Prostate gland (tissue), 2 donors: ENCODE measurements at places on chromosomes 11 and 22.

GRCh38 chr11:10454878-10455631 lies at the start of gene AMPD3:
Gene AMPD3, plus strand, starts transcription at chr11:10455264. Its CDS starts 6,256 bp downstream, at chr11:10461520.
- DNase-seq = peak; percentile 42

GRCh38 chr22:36277482-36278291 lies 24.8 kb downstream of the APOL1 start:
- peak; percentile 50 for DNase-seq

GRCh38 chr11:130085671-130086290 lies 16.1 kb downstream of the APLP2 start:
- DNase-seq = no peak

DNA sequence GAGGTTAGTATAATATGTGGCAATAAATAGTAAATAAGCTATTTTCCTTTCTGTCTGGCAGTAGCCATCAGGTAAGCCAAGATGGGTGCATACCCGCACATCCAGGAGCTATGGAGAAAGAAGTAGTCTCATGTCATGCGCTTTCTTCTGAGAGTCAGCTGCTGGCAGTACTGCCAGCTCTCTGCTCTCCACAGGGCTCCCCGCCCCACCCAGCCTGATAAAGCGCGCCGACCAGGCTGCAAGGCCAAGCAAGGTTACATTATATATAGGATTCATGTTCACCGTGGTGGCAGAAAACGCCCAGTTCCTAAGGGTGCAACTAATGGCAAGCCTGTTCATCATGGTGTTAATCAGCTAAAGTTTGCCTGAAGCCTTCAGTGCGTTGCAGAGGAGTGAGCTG lies 126.2 kb downstream of the ATG16L2 start:
- DNase-seq = no peak

GRCh38 chr11:59898650-59899049 lies 20.1 kb downstream of the OOSP3 start:
- DNase-seq = no peak

- DNase-seq = no peak
These were observed 5.4 kb upstream of the VPS51 start for GRCh38 chr11:65090628-65091027.

- DNase-seq = no peak
These were observed 15.7 kb upstream of the GNB1L start for GRCh38 chr22:19870153-19871022.

DNA sequence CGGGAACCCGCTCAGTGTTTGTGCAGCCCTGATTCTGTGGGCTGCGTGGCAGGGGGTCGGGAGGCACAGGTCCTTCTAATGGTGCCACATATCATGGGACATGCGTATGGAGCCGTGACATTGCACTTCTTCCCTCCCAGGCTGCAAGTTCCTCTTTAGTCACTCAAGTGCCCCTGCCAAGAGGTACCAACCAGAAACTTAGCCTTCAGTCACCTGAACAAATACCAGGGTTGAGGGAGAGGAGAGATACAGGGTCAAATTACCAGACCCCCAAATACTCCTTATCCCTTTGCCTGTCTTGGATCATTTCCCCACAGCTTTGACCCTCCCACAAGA lies 209.1 kb downstream of the BUD13 start:
- no peak for DNase-seq

GRCh38 chr22:47091246-47091651 lies 328.8 kb downstream of the TBC1D22A start:
- DNase-seq = no peak

GRCh38 chr22:49545606-49546005 lies 282.1 kb downstream of the BRD1 start:
- DNase-seq = no peak

GRCh38 chr11:66071381-66071801 lies 1.3 kb downstream of the PACS1 start:
- DNase-seq = no peak

DNA sequence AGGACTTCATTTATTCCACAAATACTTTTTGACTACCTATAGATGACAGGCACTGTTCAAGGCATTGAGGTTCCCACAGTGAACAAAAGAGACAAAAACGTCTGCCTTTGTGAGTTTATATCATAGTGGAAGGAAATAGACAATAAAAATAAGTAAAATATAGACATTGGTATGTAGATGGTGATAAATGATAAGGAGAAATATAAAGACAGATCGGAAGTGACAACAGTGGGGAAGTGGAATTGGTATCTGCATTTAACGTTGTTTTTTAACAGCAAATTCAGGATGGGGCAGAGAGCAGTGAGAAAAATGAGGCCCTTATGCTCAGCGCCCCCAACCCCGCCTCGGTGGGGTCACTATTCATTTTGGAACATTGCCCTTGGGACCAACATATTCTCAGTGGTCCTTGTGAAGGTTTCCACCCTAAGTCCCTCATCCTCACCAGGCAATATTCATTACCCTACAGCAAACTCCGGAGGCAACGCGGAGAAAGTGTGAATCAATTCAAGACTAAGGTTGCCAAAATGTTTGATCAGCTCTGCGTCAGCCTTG lies 627 bp upstream of the PEX26 start:
- no peak for DNase-seq

DNA sequence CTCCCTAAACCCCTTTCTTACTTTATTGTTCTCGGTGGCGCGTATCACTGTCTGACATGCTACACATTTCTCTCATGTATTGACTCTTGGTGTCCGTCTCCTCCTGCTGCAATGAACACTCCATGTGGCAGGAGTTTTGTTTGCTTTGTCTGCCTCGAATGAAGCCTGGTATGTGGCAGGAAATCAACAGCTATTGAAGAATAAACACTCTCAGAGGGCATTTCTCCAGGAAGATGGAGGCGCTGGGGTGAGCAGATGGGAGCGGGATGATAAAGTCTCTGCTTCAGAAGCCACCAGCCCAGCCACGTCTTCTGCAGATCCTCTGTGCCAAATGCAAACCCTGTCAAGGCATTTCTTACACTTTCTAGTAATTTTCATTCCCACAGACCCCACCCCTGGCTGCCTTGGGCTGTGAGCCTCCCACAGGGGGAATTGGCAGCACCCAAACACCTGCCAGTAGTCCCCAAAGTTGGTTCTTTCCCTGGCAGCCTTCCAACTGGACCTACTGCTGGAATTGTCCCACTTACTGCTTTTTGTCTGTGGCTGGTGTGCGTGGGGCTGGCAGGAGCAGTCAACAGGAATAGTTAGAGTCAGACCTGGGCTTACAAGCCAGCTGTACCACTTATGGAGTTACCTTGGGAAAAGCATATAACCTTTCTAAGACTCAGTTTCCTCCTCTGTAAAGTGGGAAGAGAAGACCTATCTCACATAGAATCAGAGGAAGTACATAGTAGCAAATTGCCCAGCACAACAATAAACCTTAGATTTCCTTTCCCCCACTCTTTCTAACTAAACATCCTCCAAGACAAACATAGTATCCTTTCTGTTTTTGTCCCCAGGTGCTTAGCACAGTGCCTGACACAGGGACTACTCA lies 13.3 kb upstream of the IL10RA start:
- peak; percentile 46 for DNase-seq

- no peak for DNase-seq
These were observed 5.5 kb upstream of the MYO18B start for GRCh38 chr22:25736378-25737011.

DNA sequence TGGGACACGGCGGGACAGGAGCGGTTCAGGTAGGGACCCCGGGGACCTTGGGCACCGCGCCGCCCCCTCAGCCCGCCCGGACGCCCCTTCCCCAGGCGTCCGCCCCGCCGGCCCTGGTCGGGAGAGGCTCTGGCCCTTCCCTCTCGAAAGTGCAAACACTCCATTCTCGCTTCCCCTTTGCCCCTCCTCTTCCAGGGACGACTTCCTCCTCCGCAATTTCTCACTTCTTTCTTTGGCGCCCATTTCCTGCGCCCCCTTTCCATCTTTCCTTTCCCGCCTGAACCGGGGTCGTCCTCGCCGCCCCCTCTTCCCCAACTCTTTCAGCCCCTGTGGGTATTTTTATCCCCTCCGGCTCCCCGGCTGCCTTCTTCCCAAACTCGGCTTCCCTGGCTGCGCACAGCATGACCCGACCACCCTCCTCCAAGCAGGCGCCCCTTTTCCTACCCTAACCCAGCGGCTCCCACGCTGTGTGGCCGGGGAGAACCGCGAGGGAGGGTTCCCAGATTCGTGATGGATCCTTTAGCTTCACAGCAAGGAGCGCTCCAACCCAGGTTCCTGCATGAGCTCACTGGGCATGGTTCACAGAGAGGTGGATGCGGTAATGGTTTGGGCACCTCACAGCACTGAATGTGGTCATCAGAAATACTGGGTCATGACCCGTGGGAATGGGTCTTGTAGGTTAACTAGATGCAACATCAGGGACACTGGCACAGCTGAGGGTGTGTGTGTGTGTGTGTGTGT lies 689 bp downstream of the RAB39A start:
- DNase-seq = no peak

GRCh38 chr11:102208835-102209234 lies 98.6 kb downstream of the YAP1 start:
- DNase-seq = no peak

DNA sequence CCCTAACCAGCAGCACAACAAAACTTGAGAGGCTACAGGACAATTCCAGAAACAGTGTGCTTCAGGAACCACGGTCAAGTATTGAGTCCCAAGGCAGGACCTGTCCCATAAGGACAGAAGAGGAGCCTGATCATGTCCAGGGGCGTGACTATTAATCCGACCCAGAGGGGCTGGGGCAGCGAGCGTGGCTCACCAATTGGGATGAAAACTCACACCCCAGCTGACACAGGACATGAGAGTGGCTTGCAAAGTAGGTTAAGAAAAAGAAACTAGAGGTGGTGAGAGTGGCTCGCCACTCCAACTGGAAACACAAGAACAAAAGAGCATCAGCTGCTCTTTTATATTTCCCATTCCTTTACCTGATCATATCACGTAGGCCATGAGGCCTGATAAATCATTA lies 16.0 kb upstream of the FEZ1 start:
- no peak for DNase-seq

- DNase-seq = no peak
These were observed 3.9 kb downstream of the DBX1 start for GRCh38 chr11:20156280-20156875.

DNA sequence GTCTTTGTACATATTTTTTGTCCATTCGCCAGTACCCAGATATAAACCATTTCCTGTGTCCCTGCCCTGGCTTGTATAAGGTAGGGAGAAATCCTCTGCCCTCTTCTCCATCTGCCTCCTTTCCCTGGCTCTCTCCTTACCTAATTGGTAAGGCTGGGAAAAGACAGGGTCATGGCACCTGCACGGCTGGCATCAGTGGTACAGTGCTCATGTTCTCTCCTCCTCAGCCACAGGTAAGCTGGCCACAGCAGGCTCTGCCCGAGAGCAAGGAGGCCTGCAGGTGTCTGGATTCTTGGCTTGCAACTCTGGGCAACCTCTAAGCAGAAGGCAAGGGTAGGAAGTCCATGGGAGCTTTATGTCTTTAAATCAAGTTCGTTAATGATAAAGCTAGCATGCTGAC lies 419.9 kb downstream of the BUD13 start:
- no peak for DNase-seq

DNA sequence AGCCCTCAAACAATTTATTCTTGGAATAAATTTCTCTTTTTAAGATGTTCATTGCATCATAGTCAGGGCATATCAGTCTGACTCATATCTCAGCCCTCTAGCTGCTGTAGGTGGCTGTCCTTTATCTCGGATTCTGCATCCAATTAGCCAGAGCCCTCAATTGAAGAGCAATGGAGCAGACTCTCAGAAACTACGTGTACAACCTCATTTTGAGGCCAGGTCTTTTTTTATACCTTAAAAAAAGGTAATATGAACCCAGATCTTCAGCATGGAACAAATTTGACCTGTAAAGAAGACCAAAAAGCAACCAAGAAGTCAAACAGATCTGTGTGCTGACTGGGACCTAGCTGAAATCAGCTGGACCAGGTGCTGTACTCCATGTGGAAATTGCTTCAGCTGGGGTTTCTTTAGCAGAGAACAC lies 8.7 kb downstream of the OR52A5 start:
- no peak for DNase-seq

GRCh38 chr11:121032546-121032945 lies 8.6 kb downstream of the TBCEL start:
- no peak for DNase-seq

- DNase-seq = no peak
These were observed 128.8 kb downstream of the SGSM3 start for GRCh38 chr22:40499209-40499623.

- DNase-seq = no peak
These were observed 51.6 kb downstream of the LGR4 start for GRCh38 chr11:27420722-27421572.

DNA sequence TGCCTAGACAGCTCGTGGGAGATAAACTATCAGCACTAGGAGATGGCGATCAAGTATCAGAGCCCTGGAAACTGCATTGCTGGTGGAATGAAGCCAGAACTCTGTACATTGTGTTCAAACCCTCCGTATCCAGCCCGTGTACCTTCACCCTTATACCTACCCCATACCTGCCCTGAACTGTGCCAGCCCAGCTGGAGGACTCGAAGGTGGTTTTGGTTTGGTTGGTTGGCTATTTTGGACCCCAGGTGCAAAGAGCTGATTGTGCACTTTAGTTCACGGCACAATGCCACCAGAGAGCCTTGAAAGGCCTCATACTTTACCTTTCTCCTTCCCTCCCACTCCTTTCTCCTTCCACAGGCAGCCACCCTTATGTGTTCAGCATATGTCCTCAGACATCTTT lies 16.0 kb downstream of the FAM83F start:
- no peak for DNase-seq

DNA sequence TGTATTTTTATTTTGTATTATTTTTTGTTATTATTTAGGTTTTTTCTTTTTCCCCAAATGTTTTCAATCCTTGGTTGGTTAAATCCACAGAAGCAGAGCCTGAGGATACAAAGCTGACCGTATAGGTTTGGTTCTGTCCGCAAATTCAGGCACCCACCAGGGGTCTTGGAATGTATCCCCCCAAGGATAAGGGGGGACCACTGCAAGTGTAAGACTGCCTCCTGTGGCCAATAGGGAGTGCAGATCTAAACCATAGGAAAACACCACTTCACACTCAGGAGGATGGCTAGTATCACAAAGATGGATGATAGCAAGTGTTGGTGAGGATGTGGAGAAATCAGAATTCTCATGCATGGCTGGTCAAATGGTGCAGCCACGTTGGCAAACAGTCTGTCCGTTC lies 20.0 kb downstream of the CPT1A start:
- DNase-seq = no peak

DNA sequence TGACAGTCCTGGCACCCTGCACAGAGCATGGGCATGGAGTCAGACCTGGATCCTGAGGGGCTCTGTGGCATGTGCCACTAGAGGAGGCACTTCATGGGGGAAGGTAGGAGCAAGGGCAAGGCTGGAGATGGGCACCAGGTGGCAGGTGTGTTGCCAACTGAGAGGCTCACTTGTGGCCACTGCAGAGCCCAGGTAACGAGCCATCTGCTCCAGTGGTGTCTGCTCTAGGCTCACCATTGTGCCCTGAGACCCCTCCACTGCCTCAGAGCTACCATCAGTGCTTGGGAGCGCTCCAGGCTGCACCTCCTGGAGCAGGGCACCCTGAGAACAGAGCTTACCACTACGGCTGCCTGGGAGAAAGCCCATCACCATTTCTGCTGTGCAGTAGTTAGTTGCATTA lies 1.3 kb upstream of the ZDHHC8 start:
- no peak for DNase-seq
